ENCODE measurements at places on chromosomes 1 and 21.

DNA sequence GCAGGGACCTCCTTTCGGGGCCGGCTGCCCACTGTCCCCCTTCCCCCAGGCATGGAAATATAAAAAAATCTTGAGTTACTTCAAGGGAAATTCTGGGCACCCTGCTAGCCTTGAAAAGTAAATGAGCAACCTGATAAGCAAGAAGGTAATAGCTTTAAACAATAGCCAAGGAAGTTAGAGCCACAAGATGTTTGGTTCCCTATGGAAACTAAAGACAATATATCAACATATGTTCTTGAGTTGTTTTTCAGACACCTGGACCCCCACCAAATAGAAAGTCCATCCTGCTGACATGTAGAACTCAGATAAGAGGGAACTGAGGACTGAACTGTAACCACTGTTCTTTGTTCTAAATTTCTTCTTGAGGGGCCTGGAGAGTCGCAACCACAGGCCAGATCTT is 19.3 kb upstream of the SLC35A3 start:
- DNase-seq = no peak

- no peak for DNase-seq
Measured at GRCh38 chr21:35050348-35051286, 1.5 kb upstream of the RUNX1 start.

GRCh38 chr1:95183952-95184351 is 50.1 kb upstream of the RWDD3 start:
- DNase-seq = no peak

- DNase-seq = no peak
Measured at GRCh38 chr1:221435504-221435904, 306.4 kb downstream of the DUSP10 start.

DNA sequence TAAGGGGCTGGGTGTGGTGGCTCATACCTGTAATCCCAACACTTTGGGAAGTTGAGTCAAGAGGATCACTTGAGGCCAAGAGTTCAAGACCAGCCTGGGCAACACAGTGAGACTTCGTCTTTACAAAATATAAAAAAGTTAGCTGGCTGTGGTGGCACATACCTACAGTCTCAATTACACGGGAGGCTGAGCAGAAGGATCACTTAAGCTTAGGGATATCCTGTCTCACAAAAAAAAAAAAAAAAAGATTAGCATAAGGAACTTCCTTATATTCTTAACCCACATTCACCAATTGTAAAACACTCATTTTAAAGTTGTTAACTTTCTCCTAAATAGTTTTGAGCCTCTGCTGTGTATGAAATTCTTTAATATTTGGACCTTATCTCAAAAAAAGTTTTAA is 53.1 kb downstream of the ABCD3 start:
- no peak for DNase-seq

GRCh38 chr1:19232524-19232846 is 18.8 kb downstream of the EMC1 start:
- DNase-seq = no peak

GRCh38 chr1:87108228-87108627 is 193.8 kb downstream of the HS2ST1 start:
- DNase-seq = no peak

GRCh38 chr1:55140137-55140536 is 75.0 kb downstream of the USP24 start:
- DNase-seq = no peak

- no peak for DNase-seq
Measured at GRCh38 chr1:205229916-205230700, 2.4 kb downstream of the TMCC2 start.

DNA sequence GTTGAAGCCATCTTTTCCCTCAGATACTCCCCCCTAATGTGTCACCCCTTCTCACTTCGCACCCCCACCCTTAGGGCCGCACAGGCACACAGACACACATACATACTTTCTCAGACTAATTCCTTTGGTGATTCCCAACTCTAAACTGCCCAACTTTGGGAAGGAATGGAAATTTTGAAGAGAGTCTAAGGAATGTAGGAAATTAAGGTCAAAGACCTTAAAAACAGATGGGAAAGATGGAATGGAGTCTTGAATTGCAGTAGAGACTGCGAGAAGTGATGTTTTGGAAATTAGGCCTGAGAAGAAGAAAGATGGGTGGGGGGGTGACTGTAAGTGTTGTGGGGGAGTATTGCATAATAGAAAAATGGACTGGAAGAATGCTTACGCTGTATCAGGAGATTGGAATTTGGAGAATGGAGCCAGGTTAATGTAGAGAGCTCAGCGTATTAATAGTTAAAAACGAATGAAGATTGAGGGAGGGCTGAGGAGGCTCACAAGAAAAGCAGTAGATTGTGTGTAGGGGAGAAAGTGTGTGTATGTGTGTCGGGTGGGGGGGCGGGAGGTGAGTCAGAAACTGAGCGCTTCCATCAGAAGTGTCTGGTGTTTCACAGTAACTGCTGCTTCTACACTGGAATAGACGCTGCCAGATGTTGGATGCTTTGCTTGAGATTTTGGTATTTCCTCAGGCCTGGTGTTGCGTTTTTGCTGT is 1.7 kb downstream of the PIP5K1A start:
- no peak for DNase-seq

- DNase-seq = no peak
Measured at GRCh38 chr1:77614037-77614436, 68.4 kb downstream of the ZZZ3 start.

DNA sequence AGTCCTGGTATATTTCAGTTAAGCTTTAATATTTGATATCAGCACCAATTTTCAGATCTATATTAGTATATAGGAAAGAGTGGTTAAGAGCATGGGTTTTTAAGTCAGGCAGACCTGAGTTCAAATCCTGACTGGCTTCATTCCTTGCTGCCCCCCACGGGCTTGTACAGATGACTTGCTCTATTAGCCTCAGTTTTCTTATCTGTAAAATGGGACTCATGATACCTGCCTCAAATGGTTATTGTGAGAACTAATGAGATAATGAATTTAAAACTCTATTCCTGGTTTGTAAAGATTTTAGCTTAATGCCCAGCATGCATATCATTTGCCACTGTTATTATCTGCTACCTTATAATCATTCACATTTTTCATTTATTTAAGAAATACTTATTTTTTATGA is 264.5 kb downstream of the RPS6KC1 start:
- no peak for DNase-seq

DNA sequence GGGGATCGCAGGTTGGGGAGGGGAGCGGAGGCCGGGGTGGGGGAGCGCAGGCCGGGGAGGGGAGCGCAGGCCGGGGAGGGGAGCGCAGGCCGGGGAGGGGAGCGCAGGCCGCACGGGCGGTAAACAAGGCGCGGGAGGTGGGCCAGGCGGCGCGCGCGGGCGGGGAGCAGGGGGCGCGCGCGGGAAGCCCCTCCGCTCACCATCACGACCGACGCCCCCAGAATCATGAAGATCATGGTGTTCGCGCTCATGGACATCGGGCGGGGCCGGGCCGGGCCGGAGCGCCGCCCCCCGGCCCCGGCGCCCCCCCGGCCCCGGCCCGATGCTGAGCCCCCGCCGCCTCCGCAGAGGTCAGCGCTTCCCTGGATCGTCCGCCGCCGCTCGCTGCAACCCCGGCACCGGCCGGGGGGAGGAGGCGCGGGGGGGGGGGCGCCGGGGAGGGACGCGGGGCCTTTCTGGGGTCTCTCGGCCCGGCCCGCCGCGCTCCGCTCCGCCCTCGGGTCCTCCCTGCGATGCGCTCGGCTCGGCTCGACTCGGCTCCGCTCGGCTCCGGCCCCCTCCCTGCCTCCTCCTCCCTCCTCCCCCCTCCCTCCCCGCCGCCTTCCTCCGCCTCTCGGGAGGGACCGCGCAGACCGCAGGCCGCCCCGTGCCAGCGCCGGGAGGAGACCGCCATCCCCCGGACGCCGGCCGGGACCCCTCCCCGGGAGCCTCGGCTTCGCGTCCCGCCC is at the start of gene TMEM240:
TMEM240 (minus strand) TSS at position 535 of the 728 bp plus-strand sequence; CDS start at position 257, 278 bp downstream.
- no peak for DNase-seq

Measured in vagina (tissue), 2 donors.